IPS-NIHi11 (cell line): ENCODE measurements at places on chromosomes 6 and 20.

DNA sequence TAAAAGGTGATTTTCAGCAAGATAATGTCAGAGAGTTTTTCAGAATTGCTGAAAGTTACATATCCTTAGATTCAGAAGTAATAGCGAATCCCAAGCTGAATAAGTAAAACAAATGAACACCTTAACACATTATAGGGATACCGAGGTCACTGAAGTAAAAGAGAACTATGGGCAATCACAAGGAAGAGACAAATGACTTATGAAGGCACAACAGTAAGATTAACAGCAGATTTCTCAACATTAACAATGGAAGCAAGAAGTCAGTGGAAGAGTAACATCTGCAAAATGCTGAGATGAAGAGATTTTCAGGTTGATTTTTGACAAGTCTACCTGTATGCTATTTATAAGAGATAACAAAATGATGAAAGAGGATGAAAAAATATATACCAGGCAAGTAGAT is 86.1 kb upstream of the EZR start:
- no peak for DNase-seq

DNA sequence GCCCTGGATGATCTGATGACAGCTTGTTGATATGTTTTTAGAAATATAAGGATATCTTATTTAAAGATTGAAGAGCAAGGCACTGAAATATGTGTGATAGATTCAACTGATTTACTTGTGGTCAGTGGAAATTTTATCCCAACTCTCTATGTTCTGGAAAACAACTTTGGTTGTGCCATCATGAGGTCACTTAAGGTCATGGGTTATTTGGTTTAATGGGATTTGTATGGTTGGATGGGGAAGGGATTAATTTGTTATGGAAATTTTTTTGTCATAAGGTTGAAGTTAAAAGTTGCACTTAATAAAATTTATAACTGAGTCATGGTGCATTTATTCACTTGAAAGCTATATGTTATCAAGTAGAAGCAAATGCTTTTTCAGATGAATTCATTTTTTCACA is 214.3 kb upstream of the LAMP5 start:
- DNase-seq: no peak

GRCh38 chr20:37345339-37346235 is at the start of gene SRC:
Gene SRC (plus strand): TSS chr20:37346140. CDS start chr20:37384154, 38,014 bp downstream.
- DNase-seq: peak; percentile 91

- no peak for DNase-seq
These were observed 162.3 kb downstream of the TPBG start for GRCh38 chr6:82525775-82526495.

GRCh38 chr20:37640600-37641561 is 52.9 kb upstream of the CTNNBL1 start:
- DNase-seq: no peak

DNA sequence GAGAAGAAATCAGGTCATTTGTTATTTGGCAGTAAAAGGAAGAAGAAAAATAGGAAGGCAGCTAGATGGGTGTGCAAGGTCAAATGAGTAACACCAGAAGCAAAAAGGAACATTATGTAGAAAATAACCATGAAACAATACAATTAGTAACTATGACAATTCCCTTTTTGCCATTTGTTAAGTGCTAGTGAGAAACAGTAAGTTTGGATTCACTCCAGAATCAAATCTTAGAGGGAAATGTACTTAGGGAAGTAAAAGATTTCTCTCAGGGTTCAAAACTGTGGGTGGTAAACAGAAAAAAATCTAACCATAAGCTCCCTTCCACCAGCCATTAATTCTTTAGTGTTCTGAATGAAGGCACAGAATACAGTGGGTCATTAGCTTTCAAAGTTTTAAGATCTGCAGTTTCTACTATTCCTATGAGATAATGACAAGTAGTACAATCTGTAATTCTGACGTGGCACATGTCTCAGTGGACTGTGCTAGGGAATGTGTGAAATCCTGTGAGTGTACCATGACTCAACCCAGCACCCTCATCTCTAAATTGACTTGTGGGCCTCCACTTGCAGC is 17.1 kb downstream of the REPS1 start:
- DNase-seq: no peak

GRCh38 chr6:119037941-119038623 is 40.4 kb downstream of the FAM184A start:
- no peak for DNase-seq

DNA sequence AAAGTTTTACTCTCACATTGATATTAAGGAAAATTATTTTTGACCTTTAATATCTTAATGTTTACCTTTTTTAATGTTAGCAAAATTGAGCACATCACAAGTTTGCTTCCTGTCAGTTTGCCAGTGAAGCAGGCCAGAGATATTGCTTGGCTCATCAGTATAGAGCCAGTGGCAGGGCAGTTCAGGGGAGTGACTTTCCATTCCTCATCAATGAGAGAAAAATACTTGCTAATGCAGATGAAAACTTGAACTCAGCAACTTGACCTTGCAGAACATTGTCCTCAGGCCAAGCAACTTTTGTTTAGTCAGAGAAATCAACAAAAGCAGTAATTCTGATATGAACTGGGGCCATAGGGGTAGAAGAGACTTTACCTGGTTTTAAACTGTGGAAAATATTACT is 6.9 kb downstream of the TAB2 start:
- no peak for DNase-seq

- no peak for DNase-seq
These were observed 19.3 kb downstream of the SIRT5 start for GRCh38 chr6:13593720-13594119.

DNA sequence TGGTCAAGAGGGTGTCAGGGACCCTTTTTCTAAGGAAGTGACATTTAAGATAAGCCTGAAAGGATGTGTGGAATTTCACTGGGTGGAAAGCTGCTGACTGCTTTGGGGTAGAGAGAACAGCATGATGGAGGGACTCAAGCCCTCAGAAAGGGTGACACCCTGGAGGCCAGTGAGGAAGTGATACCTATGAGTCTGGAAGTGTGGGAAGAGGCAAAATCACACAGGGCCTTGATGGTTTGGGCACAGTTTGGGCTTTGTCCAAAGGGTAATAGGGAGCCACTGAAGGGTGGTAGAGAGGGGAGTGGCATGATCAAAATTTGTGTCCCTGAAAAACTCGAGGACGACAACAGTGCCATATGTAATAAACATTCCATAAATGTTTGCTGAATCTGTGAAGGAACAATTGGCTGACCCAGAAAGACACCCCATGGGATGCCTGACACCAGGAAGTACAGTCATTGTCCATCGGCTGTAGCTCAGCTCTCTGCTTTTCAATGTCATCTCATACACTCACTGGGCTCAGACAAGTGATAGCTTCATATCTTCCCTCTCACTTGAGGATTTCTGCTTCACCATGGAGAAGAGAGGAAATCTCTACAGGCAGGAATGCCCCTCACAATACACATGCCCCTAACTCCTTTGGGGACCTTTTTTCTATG is 21.3 kb downstream of the CASS4 start:
- DNase-seq: no peak

GRCh38 chr20:37931153-37931922 is 28.4 kb downstream of the VSTM2L start:
- DNase-seq: no peak

- no peak for DNase-seq
These were observed 2.0 kb downstream of the NKAIN4 start for GRCh38 chr20:63252284-63252711.

DNA sequence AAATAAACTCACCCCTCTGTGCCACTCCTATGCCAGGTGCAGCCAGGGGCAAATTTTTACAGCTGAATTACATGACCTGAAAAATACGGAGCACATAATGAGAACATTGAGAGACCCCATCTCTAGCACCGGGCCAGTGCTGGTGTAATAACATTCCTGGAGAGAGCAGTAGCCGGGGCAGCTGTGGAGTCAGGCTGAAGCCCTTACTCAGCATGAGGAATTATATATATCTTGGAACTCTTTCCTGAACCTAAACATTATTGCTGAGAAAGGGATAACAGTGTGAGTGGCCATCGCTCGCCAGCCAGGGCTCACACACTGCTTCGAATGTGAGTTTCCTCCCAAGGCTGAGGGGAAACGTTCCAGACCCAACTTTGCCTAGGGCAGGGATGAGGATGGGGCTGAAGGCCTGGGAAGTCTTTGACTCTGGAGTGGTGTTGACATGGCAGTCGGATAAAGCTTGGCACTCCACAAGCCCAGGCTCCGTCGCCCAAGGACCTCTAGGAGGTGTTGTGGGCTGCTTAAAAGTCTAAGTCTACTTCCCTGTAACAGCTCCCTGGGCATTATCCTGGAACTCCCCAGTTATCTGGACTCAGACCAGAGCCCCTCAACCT is 269.8 kb downstream of the CDC5L start:
- peak; percentile 23 for DNase-seq

DNA sequence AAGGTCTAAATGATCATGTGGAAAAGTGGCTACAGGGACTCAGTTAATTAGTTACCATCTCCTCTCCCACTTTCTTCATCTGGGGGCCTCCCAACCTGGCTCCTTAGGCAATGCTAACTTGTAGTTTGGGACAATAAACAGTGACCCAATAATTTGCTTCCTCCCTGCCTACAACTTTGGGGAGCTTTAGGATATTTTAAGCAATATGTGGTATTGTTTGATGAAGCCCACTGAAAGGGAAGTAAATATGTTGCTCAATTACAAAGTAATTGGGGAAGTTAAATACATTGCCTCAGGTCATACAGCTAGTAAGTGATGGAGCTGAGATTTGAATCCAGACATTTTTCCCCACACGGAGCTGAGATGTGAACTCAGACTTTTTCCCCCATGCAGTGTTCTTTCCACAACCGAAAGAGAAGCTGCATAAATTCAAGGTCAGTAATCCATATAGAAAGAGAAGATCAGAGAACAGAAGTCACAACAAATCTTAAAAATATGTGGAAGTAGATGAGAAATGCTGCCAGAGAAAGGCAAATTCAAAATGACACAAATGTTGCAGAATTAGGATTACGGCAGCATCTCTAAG is 26.6 kb downstream of the ZHX3 start:
- DNase-seq: no peak

- DNase-seq: no peak
These were observed 6.2 kb downstream of the SLC9A8 start for GRCh38 chr20:49818816-49819215.

GRCh38 chr6:149065658-149066556 is 251.6 kb upstream of the TAB2 start:
- no peak for DNase-seq

- peak; percentile 83 for DNase-seq
These were observed 140.1 kb upstream of the LRFN2 start for GRCh38 chr6:40727271-40727670.

DNA sequence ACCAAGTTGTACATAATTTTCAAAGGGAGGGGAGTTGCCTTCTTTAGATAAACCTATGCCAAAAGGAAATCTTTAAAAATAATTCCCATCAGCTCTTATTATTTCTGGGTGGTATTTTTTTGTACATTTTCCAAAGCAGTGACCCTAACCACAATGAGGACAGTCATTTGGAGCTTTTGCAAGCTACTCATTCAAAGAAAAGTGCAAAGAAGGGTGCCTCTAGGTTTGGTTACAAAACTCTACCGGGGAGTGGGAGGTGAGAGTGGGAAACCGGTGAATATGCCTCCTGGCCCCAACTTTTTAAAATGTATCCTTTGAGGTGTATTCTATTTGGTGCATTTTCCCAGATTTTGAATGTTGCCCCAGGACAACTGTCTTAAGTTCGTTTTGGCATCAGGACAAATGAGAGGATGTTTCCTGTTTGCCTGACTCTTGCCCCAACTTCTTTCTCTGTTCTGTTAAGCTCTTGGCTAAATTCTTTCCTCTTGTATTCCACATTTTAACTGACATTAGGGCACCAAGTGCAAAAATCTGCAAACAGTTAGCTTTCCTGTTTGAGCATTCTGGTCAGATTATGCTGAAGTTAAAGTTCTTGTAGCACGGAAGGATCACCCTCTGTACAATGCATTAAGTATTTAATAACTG is 78.9 kb downstream of the SLX4IP start:
- no peak for DNase-seq

DNA sequence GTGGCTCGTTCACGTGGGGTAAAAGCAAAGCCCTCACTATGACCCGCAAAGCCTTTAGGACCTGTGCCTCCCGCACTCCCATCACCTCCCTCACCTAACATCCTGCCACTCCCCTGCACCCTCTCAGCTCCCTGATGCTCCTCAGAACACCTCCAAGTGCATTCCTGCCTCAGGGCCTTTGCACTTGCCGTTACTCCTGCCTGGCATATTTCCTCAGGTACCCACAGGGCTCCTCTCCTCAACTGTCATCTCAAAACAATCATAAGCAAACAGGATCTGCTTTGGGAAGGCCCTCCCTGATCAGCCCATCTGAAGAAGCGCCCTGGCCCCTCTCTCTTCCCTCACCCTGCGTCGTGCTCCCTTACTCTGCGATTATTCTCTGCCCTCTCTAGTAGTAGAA is 49.1 kb downstream of the FGD2 start:
- no peak for DNase-seq

DNA sequence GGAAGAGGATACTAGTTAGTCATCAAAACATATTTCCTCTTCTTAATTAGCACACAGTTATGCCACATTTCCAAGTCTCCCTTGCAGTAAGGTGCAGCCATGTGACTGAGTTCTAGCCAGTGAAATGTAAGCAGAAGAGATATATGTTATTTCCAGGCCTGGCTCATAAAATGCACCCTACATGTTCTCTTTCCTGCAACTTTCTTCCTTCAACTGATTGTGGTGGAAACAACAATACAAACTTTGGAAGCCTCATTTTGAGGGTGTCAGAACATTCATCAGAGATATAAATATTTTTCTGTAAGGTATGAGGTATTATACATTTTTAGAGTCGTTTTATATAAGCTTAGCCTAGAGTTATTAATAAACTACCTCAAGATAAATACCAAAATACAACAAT is 110.9 kb upstream of the PDE7B start:
- no peak for DNase-seq

DNA sequence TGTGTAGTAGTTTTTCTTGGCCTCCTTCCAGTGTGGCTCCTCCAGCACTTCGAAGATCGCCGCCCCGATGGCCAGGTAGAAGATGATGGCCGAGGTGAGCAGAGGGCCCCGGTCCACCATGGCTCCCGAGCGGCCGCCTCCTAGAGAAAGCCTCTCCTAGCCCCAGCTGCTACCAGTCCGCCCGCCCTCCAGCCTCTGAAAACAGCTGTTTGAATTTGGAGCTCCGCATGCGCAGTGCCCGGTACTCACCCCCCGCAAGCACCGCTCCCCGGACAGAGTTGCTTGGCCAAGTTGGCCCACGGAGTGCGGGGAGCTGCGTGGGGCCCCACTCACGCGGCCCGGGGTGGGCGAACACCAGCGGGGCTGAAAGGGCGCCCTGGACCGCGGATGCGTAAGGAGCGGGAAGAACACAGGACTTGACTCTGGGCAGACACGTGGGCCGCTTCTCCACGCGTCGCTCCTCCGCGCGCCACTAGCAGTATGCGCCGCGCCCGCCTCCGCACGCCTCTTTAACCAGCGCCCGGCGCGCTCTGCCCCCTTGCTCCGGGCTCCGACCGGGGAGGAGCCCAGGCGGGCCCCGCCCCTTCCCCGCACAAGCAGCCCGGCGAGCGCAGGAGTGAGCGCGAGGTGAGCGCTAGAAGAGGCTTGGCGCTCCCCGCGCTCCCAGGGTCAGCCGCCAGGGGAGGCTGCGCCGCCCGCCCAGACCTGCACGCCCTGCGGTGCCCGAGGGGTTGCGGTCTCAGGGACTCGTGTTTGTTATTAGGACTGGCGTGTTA is at the start of gene KCNK5:
KCNK5 (minus strand) TSS at position 484 of the 776 bp plus-strand sequence; CDS start at position 120, 364 bp downstream.
- peak; percentile 98 for DNase-seq

- no peak for DNase-seq
These were observed 2.1 kb downstream of the SLC12A5 start for GRCh38 chr20:46031014-46031569.

- no peak for DNase-seq
These were observed 644.1 kb downstream of the C6orf118 start for GRCh38 chr6:164665328-164665727.

- DNase-seq: no peak
These were observed 124.9 kb downstream of the LAMA2 start for GRCh38 chr6:129007701-129008373.

- peak; percentile 55 for DNase-seq
These were observed at the start of gene RGL2 for GRCh38 chr6:33298773-33299236. Gene RGL2 (minus strand): TSS chr6:33298942. CDS start chr6:33298610, 332 bp downstream.
